SK-N-SH (cell line): ENCODE measurements at places on chromosomes 3 and 15. TPM values are rescaled to one million over a fixed set of nuclear protein-coding genes. Genes with fewer than 3 reads are reported as not detected.

Gene ABTB1
- polyA plus RNA-seq = 30.8 and 31.6 TPM in 2 replicates

Gene CHL1
- polyA plus RNA-seq = not detected in 2 replicates

Gene CLCN2
- 8.6 and 9.1 TPM in 2 replicates for polyA plus RNA-seq

Gene SLC28A1
- polyA plus RNA-seq = not detected in 2 replicates

Gene UQCC5
- 43.8 and 124 TPM in 2 replicates for polyA plus RNA-seq

Gene FBXL2
- 13.7 and 21.2 TPM in 2 replicates for polyA plus RNA-seq

Gene CASR
- polyA plus RNA-seq = not detected in 2 replicates

Gene ESYT3
- 0.24 and 0.33 TPM in 2 replicates for polyA plus RNA-seq

Gene TRIM42
- not detected in 2 replicates for polyA plus RNA-seq

Gene VGLL3
- polyA plus RNA-seq = not detected in 2 replicates

Gene SLC22A14
- polyA plus RNA-seq = 0.10 and 0.16 TPM in 2 replicates

Gene CHDH
- polyA plus RNA-seq = 0.05 and 0.33 TPM in 2 replicates

Gene LIPH
- polyA plus RNA-seq = 0.06 TPM in 1 of 2 replicates, not detected in the other

Gene CSPG4
- 0.28 and 0.35 TPM in 2 replicates for polyA plus RNA-seq

Gene CYP1A2
- polyA plus RNA-seq = not detected in 2 replicates

Gene RTP4
- 0.16 TPM in 2 replicates for polyA plus RNA-seq

Gene CCR9
- not detected in 2 replicates for polyA plus RNA-seq

Gene RRP9
- polyA plus RNA-seq = 49.6 and 52.0 TPM in 2 replicates

Gene CMTM8
- 7.9 and 9.7 TPM in 2 replicates for polyA plus RNA-seq
